D721Med (cell line): ENCODE measurements at places on chromosomes 3 and 15.

DNA sequence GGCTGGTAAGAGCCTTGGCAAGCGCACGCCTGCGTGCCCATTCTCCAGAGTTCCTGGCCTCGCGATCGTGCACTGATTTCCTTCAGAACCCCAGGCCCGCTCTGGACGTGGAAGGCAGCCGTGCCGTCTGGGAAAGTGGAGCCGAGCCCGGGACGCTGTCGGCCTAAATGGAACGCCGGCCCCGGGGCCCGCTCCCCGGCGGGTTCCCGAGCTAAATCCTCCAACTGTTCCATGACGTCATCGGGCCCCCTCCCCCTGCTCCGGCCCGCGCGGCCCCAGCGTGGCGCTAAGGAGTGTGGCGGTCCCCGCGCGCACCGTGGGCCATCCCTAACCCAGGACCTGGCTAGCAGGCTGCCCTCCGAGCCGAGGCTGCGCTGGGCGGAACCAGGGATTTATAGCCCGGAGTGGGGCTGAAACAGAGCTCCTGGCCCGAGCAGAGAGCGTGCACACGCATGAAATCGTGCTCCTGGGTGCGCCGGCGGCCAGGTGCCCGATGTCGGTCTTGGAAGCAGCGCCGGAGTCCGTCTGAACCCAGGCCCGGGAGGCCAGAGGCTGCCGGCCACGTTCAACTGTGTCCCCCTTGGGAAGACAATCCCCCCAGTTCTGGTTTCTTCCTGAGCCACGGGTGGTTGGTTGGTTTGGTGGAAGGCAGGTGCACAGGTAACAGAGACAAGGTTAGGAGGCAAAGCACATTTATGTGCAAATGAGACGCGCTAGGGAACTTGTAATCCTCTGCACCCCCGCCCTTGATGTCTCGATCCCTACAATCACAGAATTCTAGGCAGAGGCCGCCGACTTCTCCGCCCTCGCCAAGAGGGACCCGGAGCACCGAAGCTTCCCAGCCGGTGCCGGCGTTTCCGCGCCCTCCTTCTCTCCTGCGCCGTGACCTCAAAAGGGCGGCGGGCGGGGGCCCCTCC, 84.9 kb upstream of the ETV5 start:
- peak; percentile 36 for DNase-seq

DNA sequence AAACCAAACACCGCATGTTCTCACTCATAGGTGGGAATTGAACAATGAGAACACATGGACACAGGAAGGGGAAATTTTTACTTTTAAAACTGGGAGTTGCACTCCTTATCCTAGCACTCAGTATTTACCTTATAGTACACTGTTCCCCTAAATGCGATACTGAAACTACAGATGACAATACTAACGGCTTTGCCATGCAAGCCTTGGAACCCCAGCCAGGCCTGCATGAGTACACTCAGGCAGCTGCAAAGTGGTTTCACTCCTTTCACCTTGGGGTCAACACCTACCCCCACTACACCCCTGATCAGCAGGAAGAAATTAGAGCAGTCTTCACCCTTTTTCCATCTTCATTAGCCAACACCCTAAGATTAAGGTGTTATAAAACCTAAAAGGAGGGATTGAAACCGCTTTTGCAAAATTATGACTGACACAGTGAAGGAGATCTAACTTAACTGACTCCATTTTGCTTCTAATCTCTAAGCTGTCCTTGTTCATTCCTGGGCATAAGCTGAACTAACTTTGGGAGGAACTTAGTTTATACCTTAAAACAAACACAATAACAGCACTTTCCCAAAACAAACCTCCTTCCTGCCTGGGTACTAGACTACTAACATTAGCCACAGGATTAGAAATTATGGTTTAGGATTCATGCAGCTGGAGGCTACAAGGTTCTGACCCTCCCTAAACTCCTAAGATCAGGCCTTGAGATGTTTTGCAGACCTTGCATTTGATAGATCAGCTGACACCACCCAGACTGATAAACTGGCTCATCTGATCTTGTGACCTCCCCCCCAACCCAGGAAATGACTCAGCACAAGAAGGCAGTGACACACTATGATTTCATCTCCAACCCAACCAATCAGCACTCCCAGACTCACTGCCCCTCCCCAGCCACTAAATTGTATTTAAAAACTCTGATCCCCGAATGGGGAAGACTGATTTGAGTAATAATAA, 452.1 kb upstream of the PPP2R3A start:
- DNase-seq = no peak

GRCh38 chr3:175127075-175127662, 268.0 kb downstream of the NAALADL2 start:
- DNase-seq = no peak

DNA sequence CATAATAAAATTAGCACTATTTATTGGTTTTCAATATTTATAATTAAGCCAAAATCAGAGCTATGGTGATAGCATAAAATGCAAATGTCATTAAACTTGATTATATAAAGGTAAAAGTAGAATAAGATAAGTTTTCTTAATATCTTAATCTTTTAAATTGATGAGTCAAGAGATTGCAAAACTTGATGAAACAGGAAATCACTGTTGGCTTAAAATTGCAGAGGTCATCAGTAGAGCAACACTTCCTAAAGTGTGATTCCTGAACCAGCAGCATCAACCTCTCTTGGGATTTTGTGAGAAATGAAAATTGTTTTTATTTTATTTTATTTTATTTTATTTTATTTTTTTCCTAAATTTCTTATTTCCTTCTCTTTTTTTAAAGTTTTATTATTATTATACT, 226.4 kb upstream of the CTDSPL start:
- DNase-seq = no peak

DNA sequence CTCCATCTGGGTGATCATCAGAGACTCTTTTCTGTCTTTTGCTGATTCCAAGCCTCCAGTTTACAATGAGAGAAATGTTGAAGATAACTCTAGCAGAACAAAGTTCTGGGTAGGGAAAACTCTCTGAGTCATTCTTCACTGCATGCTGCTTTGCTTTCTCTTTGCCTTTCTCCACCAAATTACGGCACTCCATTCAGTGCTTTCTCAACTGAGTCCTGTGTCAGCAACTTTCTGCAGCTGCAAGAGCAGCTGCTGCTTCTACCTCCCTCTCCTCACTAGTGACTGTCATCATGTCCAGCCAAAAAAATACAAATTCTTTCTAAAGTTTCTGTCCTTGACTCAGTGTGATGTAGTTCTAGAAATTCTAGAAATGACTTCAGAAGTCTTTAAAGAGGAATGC, 953.8 kb downstream of the IGSF11 start:
- DNase-seq = no peak

DNA sequence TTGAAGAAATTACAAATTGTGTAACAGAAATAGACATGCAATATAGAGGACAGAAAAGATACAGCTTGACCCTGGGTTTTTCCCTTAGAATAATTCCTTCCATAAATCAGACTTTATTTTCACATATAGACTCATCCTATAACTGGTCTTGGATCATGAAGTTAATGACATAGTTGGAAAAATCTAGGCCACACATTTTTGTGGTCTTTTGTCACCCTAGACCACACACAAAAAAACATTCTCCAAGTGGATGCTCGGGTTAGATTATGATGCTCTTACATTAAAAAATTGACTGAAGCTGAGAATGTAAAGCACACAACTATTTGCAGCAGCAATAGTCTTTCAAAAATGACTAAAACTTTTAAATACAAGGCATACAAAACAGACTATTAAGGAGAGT, 7.5 kb upstream of the PLA2G4D start:
- no peak for DNase-seq

DNA sequence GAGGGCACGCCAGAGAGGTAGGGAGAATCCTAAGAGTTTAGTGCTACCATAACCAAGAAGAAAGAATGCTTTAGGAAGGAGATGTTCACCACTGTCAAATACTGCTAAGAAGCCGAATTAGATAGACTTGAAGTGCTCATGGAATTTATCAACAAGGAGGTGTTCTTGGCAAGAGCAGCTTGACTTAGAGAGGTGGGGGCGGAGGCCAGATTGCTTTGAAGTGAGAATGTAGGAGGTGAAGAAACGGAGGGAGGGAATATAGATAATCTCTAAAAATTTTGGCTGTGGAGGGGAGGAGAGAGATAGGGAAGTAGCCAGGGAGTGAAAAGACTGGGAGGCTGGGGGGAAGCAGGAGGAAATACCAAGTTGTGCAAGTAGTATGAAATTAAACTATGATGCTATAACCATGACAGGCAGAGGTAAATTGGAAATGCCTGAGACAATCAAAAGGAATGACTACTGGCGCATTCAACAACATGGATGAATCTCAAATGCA, 35.5 kb downstream of the GADL1 start:
- no peak for DNase-seq

DNA sequence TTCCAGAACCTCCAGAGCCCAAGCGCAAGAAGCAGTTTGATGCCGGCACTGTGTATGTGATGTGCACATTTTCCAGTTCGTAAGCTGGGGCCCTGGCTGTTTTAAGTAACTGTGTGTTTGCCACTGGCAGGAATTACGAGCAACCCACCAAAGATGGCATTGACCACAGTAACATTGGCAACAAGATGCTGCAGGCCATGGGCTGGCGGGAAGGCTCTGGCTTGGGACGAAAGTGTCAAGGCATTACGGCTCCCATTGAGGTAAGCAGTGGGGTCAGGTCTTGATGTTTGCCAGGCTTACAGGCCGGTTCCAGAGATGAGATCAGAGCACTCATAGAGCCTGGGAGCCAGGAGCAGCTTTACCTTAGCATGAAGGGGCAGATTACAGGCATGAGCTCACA, 28.4 kb downstream of the RBM5 start:
- no peak for DNase-seq

GRCh38 chr3:52167240-52167639, 13.0 kb upstream of the POC1A start:
- DNase-seq = no peak

DNA sequence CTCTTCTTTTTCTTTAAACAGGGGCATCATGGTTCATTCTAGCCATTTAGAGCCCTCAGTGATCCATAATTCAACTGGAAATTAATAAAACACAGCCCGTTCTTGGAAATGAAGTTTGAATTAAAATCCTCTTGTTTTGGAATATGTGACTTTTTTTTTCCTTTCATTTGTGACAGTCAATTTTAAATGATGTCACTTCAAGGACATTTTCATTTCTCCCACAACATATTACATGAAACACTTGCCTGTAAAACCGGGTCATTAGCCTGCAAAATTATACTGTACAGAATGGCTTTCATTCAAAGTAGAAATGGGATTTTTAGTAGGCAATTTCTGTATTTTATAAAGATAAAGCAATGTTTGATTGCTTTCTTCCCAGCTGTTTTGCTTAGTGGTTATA, 789 bp upstream of the SEMA6D start:
- no peak for DNase-seq

- DNase-seq = no peak
Measured at GRCh38 chr15:55514414-55514850, 6.4 kb upstream of the DNAAF4 start.

- no peak for DNase-seq
Measured at GRCh38 chr3:103609472-103609871, 1174.7 kb downstream of the ZPLD1 start.

DNA sequence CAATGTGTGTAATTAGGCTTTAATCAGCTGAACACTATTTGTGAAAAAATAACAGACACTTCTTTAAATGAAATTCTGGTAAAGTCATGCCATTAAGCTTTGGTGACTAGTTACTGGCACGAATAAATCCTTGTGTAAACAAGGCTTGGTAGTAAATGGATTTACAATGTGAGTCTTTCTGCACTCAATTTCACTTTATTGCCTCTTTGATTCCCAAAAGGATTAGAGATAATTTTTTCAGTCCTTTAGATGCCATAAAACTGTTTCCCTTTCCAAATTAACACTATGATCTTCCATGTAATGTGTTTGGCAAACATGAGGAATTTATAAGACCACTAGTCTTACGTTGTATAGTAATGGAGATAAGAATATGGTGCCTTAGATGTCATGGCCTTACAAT, 339.5 kb upstream of the DNAJC19 start:
- DNase-seq = no peak

DNA sequence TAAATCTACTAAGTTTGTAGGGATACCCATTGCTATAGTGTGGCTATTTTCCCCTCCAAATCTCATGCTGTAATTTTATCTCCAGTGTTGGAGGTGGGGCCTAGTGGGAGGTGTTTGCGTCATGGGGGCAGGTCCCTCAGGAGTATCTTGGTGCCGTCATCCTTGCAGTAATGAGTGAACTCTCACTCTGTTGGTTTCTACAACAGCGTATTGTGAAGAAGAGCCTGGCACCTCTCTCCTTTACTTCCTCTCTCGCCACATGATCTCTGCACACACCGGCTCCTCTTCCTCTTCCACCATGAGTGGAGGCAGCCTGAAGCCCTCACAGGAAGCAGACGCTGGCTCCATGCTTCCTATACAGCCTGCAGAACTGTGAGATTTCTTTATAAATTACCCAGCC, 34.0 kb upstream of the TRPM1 start:
- DNase-seq = no peak

DNA sequence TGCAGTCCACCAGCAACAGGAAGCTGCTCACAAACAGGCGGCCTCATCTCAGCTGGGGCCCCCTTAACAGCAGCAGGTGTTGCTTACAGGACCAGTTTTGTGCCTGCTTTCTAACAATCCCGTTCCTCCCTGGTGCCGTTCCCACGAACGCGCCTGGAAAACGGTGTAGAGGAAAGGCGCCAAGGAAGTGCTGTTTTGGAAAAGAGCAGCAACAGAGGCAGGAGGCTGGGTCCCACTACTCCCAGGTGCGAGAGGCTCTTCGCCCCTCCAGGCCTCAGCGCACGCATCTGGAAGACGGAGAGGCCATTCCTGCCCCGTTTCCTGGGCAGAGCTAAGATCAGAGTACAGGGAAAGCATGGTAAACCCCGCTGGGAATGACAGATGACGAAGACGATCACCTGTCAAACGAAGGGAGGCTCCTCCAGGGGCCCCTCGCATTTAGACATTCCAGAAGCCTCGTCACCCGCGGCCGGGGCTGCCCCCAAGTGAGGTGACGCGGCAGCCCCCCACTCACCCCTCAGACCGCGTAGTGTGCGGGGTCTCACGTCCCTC, 603 bp downstream of the SCAPER start:
- no peak for DNase-seq

DNA sequence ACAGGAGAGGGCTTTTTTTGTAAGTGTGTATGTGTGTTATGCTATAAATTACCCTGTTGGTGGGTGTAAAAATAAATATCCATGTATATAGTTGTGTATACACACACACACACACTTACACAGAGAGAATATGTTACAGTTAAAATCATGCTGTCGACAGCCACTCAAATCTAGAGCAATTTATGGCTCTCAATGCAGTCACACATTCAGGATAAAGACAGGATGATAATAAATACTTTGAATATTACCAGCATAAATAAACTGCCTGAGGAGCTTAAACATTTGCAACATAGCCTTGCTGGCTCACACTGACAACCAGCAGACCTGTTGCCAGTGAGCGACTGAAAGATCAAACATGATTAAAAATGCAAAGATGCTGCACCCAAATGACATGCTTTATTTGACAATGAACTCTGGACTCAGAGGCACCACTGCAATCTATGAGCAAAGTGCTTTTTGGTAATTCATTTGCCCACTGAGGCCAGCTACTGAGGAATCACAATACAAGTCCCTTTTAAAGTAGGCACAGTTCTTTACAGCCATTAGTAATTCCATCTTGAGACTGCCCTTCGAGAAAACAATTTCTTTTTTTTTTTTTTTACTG, 458.9 kb downstream of the FHIT start:
- DNase-seq = no peak
